ENCODE measurements at places on chromosomes 6 and 20.

- no peak for DNase-seq
Observed at GRCh38 chr6:16345449-16346330, 107.3 kb downstream of the GMPR start.

DNA sequence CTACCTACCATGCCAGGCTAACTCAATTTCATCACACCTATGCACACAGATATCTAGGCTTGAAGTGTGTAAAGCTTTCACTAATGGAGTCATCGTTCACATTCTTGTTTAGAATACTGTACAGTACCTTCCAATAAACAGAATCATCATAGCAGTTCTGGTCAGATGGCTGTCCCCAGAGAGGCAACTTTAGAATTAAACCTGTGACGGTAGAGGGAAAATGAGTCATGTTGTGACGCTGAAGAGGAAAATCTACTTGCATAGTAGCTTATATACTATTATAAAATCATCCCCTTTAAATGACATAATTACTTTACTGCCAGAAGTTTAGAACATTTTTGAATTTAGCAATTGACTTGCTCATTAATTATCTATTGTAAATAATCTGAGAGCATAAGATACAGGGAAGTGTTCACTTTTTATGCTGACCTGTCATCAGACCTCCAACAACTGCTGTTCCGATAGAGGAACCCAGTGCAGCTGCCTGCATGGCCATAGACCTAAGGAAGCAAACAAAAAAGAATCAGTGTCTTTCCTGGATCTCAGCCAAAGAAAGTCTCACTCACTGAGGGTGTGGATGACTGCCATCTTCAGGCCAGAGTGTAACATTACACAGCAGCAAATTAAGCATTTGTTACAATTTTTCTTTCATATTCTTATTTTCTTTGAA is 29.8 kb downstream of the RHAG start:
- DNase-seq, result no peak

DNA sequence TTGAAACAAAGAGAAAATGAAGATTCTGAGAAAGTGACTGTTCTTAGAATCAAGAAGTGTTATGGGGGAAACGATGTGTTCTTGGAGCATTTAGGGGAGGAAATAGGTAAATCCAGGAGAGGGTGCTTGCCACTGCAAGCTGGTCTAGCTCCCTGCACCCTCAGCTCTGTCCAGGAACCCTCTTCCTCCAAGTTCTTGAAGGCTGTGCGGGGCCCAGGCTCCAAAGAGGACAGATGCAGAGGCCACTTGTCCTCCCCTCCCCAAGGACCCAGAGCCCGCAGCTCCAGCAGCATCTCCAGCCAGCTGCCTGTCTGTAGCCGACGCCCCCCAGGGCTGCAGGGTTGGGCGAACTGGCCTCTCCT is 87.9 kb downstream of the CDC5L start:
- DNase-seq, result no peak

DNA sequence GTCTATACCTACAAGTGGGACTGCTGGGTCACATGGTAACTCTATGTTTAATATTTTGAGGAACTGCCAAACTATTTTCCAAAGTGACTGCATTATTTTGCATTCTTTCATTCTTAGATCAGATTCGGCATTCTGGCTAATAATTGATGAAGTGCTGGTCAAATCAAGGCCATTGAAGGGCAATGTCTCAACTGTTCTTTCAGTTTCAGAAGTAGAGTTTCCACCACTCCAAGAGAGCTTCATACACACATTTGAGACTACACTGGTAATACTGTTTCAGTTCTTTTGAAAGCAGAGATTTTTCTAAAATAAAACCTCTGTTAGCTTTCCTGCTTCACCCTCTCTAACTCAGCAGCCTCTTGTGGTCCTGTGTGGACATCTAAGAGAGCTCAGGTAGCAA is 154.5 kb downstream of the CFAP61 start:
- no peak for DNase-seq

DNA sequence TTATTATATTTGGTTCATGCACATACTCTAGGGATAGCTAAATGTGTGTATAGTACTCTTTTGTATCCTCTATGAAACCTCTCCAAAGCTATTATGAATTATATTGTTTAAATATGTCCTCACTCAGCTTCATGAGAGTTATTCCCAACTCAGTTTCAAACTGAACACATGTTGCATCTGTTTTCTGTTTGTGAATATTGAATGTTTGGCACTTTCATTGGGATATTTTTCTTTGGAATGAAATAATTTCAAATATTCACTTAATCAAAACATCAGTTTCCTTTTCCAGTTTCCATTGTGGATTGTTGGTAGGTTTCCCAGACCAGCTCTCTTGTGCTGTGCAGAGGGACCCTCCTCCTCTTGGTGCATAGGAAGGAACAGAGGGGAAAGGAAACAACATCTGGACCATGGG is 46.6 kb downstream of the HDAC2 start:
- DNase-seq, result no peak

DNA sequence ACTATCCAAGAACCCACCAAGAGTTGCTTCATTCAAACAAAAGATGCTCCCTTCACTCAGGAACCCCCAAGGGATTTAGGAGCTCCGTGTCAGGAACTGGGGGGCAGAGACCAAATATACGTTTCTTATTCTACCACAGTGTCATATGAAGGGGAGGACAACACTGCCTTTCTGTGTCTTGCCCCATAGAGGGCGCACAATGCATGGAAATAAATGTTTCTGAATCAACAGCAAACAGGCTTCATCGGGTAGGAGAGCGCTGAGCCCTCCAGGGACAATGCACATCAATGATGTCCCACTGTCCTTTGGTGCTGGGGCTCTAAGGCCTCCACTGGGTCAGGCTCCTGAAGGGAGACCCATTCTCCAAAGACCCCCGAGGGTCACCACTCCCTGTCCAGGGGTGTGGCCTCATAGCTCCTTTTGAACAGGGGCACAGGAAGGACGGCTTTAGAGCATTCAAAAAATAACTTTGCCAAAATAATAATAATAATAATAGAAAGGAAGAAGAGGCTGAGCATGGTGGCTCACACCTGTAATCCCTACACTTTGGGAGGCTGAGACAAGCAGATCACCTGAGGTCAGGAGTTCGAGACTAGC is 31.1 kb downstream of the PLG start:
- DNase-seq, result no peak

GRCh38 chr6:71886184-71887005 is at the start of gene RIMS1:
Gene RIMS1, plus strand, starts transcription at chr6:71886550. Its CDS starts 474 bp downstream, at chr6:71887024.
- DNase-seq, result no peak

- no peak for DNase-seq
Observed at GRCh38 chr6:116175344-116175743, 49.4 kb upstream of the COL10A1 start.

Measured in NCI-H187 treated with DMSO at 0.1 percent for 48 hours (cell line).